Osteoblast (primary cell): ENCODE measurements at places on chromosomes 13 and 19. TPM values are rescaled to one million over a fixed set of nuclear protein-coding genes. Genes with fewer than 3 reads are reported as not detected.

IFNL4 gene
- not detected in 2 replicates for total RNA-seq

PLIN5 gene
- total RNA-seq = 0.36 TPM in 1 of 2 replicates, not detected in the other

MZT1 gene
- 8.3 and 10.0 TPM in 2 replicates for total RNA-seq

ZNF534 gene
- total RNA-seq = not detected in 2 replicates

CEACAM5 gene
- total RNA-seq = not detected in 2 replicates

SSC5D gene
- 22.7 and 77.4 TPM in 2 replicates for total RNA-seq

SPACA4 gene
- total RNA-seq = not detected in 2 replicates
